ENCODE measurements at places on chromosomes 5 and 9.

DNA sequence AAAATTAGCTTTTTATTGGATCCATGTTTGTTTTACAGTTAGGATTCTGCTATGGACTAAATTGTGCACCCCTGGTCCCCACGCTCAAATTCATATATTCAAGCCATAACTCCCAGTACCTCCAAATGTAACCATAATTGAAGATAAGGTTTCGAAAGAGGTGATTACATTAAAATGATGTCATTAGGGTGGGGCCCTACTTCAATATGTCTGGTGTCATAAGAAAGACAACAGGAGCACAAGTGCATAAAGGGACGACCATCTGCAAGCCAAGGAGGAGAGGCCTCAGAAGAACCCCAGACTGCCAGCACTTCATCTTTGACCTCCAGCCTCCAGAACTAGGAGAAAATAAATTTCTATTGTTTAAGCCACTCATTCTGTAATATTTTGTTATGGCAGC lies 7.4 kb upstream of the HNRNPA0 start:
- no peak for DNase-seq

- DNase-seq: no peak
Measured at GRCh38 chr9:131961496-131961880, 118.2 kb downstream of the MED27 start.

DNA sequence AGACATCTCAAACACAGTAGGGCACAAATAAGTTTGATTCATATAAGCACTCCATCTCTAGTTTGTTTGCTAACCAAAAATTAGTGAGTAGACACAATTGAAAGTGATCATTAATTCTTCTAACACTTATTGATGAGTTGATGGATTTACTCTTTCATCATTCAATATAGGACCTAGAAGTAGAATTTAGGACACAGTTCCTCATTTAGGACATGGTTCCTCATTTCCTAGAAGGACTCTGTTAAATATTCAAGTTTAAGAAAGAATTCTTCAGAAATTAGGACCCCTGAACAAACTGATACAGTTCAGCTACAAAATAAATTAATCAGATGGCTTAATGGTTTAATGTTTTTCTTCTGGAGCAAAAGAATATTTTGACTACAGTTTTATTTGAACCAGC lies 143.5 kb upstream of the PRR16 start:
- no peak for DNase-seq

- DNase-seq: no peak
Measured at GRCh38 chr9:81665322-81665871, 23.9 kb downstream of the TLE1 start.

- no peak for DNase-seq
Measured at GRCh38 chr9:109062543-109062942, 49.2 kb upstream of the CTNNAL1 start.

DNA sequence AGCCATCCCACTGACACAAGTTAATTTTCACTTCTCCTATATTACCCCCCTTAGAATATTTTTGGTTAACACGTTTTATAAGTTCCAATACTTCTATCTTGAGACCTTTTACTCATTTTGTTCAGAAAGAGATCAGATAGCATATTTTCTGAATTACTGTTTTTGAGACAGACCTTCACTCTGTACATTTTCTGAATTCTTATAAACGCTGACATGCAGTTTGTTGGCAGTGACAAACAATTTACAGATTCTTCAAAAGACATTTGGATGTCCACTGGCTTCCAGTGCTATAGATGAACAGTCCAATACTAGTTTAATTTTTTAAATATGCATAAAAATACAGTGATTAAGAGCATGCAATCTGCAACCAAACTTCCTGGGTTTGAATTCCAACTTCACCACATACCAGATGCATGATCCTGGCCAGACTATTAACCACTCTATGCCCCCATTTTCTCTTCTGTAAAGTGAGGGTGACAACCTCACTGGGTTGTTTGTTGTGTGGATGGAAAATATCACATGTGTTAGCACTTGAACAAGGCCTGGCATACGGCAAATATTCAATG lies 142.1 kb downstream of the AGTPBP1 start:
- DNase-seq: no peak

GRCh38 chr5:82365026-82365425 lies 86.9 kb upstream of the RPS23 start:
- DNase-seq: no peak

GRCh38 chr5:179907556-179908324 lies at the start of gene TBC1D9B:
Gene TBC1D9B, minus strand, starts transcription at chr5:179907897. Its CDS starts 76 bp downstream, at chr5:179907821.
- peak; percentile 6 for DNase-seq

- no peak for DNase-seq
Measured at GRCh38 chr9:20236676-20237075, 385.6 kb downstream of the MLLT3 start.
